ENCODE measurements at places on chromosomes 4 and X.
A peak's percentile ranks its signal among the peaks of the same experiment; 100 is the strongest.

- no peak for DNase-seq
Observed at GRCh38 chr4:98905839-98906238, 23.1 kb downstream of the EIF4E start.

DNA sequence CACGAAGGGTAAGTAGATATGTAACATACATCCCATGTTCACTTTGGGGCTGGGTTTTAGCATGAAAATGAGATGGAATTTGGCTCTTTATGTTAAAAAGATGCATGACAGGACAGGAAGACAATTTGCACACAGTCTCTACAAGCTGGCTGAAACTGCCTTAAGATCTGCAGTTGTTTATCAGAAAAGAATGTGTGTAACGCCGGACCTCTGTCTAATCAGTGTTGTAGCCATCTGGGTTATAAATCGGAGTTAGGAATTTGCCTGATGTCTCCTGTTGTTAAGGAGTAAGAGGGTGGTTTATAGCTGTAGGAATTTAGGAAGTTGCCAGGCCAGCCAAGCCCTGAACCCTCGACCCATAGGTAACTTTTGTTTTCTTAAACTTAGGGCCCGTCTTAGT lies 562.9 kb upstream of the FAT1 start:
- DNase-seq: no peak

- DNase-seq: no peak
Observed at GRCh38 chr4:6416518-6417286, 55.7 kb downstream of the PPP2R2C start.

- no peak for DNase-seq
Observed at GRCh38 chrX:131513159-131513914, 30.5 kb upstream of the OR13H1 start.

DNA sequence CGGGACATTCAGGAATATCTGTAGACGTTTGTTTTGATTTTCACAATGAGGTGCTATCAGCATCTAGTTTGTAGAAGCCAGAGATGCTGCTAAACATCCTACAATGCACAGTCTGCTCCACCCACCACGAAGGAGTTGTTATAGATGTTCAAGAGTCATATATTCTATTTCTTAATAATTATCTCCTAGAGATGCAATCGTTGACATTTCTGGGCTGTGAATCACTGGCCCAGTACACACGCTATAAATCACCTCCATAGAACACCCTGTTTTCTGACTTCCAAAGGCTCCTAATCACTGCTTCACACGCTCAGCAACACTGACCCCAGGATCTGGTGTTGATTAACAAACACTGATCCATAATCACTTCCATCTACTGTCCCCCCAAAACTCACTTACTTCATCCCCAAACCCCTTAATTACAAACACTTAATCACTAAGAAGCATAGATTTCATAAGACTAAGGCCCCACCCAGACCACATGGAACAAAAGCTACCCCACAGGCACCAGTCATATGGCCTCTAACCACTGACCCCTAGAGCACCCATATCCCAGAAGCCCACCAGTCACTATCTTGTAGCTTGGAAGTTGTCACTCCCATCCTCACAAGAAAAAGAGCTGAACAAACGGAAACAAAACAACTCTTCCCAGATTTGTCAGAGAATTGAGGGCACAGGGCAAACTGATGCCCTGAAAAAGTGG lies 31.7 kb upstream of the ZNF41 start:
- no peak for DNase-seq

- peak; percentile 9 for DNase-seq
Observed at GRCh38 chr4:139603576-139604410, 47.8 kb upstream of the SETD7 start.

DNA sequence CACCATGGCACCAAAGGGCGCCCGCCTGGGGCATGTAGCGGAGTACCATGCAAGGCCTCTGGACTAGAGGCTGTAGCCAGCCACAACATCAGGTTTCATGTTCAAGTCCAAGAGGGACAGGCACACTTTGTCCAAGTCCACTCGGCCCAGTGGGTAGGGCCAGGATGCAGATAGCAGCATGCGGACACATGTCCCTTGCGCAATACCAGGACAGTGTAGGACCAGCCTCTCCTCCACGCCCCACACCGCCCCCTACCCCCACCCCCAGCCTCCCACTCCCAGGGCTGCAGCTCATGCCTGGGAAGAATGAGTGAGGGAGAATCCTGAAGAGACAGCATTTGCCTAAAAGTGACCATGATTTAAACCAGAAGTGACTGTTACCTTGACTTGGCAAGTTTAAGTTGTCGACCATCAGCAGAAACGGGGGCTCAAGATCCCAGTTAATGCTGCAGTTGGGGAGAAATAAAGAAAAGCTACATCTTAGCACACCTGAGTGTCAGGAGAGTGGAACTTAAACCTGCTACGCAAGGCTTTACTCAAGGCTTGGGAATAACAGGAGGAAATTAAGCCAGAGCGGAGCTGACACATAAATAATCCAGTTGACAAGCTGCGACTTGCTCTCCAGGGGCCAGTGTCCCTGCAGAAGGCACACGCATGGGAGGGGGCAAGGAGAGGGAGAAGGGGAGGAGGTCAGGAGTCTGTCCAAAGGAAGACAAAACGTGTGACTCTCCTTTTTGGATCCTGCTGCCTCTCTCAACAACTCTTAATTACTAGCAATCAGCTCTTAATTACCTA lies 221.7 kb downstream of the BCOR start:
- DNase-seq: no peak

DNA sequence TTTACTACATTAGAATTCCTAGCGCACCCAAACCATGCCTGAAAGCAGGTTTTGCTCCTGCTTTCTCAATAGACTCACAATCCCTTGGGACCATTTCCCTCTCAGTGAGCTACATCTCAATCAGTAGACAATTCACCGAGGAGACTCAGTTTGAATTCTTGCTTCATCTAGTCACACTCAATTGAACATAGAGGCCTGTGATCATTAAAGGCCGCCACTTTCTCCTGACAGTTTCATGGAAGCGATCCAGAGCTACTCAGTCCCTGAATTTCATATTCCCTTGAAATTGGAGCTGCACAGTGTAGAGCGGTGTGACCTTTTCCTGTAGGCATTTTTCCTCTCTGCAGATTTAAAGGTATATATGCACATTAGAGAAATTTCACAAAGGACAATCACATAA lies 193.9 kb upstream of the SPOCK3 start:
- no peak for DNase-seq

GRCh38 chr4:1458581-1458980 lies 52.3 kb upstream of the NKX1-1 start:
- DNase-seq: no peak

DNA sequence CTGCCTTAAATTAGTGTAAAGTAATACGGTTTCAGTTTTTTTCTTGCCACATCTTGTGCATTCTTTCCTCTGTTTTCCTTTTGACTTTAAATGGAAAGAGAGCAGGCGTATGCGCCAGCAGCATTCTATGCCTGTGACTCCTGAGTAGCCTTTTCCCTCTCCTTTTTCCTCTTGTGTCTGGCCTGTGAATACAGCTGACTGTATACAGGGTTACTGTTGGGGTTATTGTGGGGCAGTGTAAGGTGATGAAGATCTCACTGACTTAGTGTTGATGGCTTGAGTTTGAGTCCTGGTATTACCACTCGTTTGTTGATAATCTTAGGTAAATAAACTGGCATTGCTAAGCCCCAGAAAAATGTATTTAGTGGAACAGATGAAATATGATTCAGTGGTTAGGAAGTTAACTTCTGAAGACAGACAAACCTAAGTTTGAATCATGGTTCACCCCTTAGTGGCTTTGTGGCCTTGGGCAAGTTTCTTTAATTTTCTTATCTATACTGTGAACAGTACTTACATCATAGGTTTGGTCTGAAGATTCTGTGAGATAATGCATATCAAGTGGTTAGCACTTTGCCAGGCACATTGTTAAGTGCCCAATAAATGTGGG lies 105.1 kb downstream of the FNIP2 start:
- no peak for DNase-seq

DNA sequence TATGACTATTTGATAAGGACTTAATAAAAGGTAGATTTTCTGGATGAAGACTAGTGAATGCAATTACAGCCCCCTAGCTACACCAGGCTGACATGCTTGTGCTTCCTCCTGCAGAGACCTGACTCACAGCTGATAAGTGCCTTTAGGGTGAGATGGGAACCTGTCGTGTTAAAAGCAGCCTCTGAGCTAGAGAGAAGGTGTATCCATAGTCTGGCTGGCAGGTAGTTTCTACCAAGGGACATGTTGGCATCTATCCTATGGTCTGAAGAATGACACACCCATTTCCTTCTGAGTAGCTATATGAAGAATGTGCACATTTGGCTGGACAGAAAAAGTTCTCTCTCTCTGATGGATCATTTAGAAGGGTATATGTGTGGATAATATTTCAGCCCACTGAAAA lies 64.1 kb downstream of the PARM1 start:
- no peak for DNase-seq

GRCh38 chr4:149923736-149924135 lies 108.1 kb upstream of the IQCM start:
- no peak for DNase-seq

- no peak for DNase-seq
Observed at GRCh38 chr4:81142744-81143143, 72.3 kb downstream of the PRKG2 start.

DNA sequence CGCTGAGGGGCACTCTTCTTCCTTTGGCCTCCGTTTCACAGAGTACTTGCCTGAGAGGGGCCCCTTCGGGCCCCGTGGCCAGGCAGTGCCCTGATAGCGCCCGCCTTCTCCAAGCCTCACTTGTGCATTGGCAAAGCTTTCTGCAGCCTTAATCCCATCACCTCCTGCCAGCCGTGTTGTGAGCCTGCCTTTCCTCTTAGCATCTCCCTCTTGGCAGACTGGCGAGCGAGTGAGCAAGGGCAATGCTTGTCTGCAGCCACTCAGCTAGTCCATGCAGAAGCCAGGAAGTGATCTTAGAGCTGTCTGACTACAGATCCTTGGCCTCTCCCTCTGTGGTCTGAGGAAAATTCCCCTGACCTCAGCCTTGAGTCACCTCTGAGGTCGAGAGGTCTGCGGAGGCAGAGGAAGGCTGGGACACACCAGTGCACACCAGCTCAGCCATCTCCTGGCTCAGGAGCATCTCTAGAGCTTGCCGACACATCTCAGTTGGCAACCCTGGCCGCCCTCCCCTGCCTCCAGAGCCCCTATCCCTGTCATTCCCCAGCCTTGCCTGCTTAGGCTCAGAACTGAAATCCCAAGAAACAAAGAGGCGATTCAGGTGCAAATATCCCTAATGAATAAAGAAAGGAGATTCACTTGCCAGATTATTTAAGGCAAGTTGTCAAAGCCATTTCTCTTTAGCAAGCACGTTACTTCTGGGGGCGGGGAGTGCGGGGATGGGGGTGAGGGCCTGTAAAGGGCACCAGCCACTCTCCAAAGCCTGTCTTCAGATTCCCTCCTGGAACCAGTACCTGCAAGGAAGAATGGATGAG lies 143.5 kb upstream of the MAMLD1 start:
- DNase-seq: no peak
